ENCODE measurements at places on chromosomes 16 and 17.

DNA sequence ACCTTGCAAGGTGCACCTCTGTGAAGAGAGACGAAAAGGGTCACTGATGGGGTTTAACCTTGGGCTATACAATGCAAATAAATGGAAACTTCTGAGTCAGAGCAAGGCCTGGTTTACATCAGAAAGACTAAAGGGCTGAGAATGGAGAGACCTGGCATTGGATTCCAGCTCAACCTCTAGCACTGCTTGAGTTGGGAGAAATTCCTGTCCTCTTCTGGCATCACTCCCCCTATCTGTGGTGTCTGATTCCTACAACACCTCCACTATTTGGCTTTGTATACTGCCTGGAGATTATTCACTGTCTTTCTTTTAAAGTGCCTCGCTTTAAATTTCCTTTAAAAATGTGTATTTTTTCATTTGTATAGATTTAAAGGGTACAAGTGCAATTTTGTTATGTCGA, 68.8 kb downstream of the GPR139 start:
- no peak for DNase-seq

GRCh38 chr16:75965504-75966374, 239.4 kb upstream of the CPHXL start:
- DNase-seq = no peak

- DNase-seq = no peak
Observed at GRCh38 chr17:78873519-78874340, 29.3 kb downstream of the CEP295NL start.

DNA sequence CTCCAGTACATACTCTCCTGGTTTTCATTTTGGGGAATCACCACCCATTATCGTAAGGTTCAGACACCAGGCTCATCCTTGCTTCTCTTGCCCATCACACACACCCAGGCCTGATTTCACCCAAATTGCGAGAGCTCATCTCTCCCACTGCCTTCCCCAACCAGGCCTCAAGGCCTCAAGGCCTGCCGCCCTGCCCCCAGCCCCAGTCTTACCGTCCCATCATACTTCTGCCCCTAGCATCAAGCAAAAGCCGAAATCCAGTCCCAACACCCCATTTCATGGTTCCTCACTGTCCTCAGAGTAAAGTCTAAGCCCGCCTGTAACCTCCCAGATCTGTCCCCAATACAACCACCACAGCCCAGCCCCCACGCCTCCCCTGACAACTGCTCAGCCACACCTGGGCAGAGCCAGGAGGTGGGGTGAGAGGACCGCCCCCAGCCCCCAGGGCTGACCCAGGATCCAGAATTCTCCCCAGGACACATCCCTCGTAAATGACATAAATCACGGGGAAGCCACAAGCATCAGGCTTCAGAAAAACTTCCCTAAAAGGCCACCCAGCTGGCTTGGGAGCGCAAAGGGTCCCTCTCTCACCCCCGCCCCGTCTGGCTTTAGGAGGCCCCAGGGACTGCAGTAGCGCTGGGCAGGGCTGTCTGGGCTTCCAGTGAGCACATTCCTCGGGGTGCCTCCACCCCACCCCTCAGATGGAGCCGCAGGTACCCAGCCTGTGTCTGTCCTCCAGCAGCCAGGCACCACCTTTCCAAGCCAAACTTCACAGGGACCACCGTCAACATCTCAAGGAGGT, 9.6 kb upstream of the P2RX1 start:
- DNase-seq = no peak

GRCh38 chr16:27048316-27048715, 18.4 kb upstream of the C16orf82 start:
- no peak for DNase-seq

DNA sequence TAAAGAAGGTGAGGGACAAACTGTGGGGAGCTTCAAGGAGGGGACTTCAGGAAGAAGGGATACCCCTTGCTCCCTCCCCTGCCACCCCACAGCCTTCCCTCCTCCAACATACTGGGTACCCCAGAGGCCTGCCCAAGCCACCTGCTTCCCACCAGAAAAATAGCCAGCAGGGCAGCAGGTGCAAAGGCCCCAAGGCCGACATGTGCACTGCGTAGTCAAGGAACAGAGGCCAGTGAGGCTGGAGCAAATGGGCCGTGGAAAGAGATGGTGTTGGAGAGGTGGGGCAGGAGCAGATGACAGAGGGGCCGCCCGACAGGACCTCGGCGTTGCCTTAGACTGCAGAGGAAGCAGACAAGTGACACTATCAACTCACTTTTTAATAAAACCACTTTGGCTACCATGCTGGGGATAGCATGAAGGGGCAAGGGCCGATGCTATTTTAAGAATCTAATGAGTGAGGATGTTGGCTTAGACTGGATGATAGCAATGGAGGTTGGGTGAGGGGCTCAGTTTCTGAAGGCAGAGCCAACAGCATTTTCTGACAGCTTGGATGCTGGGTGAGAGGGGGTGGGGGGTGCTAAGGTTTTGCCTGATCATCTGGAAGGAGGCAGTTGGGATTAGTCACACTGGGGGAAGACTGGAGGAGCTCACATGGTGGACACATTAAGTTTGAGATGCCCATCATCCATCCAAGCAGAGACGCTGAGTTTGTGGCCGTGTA, 72.8 kb upstream of the TOB1 start:
- no peak for DNase-seq

- no peak for DNase-seq
Observed at GRCh38 chr17:6712058-6712853, 913 bp downstream of the SLC13A5 start.

DNA sequence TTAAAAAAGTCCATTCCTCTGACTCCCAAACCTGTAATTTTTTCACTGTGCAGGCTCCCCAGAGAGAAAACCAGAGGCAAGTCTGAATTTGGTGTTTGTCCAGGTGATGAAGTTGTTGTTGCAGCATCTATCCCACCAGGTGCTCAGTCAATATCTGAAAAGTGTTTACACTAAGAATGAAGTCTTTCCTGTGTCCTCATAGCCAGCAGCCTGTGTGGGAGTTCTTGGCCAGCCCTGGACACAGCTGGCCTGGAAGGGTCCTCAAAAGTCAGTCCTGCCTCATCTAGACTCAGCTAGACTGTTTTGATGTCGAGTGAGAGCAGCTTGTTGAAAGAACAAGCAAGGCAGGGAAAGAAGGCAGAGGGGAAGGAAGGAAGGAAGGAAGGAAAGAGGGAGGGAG, 3.3 kb upstream of the PMP22 start:
- DNase-seq = no peak

- no peak for DNase-seq
Observed at GRCh38 chr16:65772134-65772732, 594.3 kb upstream of the CDH5 start.

DNA sequence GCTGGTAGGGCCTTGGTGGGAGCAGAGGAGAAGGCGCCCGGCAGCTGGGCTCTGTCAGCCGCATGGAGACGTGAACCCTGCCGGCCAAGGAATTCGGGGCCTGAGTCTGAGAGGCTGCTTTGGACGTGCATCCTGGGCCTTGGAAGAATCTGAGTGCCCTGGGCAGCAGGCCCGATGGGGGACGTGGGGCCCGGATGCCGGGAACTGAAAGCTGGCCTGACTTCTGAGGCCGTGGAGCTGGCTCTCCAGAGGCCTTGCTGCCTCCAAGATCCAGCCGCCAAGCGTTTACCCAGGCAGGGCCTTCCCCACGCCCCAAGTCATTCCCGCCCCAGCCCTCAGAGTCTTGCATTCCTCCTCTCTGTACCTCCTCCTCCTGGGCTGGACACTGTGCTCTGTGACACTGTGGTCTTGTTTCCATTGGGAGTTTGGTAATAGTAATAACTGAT, 37.2 kb downstream of the NKD1 start:
- no peak for DNase-seq
